ENCODE measurements at places on chromosomes 13 and 19.

GRCh38 chr13:75407473-75407872, 74.5 kb downstream of the TBC1D4 start:
- no peak for DNase-seq

DNA sequence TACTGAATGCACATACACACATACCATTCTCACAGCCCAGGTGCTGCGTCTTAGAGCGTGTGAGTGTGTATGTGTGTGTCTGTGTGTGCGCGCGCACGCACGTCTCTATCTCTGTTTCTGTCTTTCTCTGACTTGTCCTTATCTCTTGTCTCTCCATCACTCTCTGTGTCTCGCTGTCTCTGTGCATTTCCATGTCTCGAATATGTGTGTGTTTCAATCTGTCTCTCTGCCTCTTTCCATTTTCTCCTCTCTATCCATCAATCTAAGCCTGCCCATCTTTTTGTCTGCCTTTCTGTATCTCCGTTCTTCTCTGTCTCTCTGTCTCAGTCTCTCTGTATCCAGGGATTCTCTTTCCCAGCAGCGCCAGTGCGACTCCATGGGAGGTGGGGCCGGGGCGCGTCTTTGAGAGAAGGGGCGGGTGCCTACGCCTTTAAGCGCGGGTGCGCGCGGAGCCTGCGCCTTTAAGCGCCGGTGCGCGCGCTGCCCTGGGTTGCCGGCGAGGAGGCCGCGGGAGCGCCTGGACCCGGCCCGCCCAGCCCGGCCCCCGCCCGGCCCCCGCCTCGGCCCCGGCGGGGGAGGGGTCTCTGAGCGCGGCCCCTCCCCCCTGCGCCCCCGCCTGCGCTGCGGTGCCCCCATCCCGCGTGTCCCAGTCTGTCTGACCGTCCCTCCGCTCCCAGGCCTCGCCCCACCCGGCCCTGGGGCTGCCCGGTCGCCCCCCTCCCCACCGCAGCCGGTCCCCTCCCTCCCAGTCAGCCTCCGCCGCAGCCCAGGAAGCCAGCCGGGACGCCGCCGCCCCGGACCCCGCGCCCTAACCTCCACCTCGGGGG, at the start of gene LRFN3:
Gene LRFN3, plus strand, starts transcription at position 464 of the 827 bp plus-strand sequence. CDS start 3,052 bp downstream, outside the sequence.
- peak; percentile 39 for DNase-seq

- DNase-seq = no peak
Observed at GRCh38 chr13:109880371-109881346, 94.3 kb upstream of the IRS2 start.

- no peak for DNase-seq
Observed at GRCh38 chr13:47794963-47795362, 206.1 kb downstream of the SUCLA2 start.

- DNase-seq = peak; percentile 44
Observed at GRCh38 chr19:10105509-10106099, 558 bp upstream of the PPAN start.

DNA sequence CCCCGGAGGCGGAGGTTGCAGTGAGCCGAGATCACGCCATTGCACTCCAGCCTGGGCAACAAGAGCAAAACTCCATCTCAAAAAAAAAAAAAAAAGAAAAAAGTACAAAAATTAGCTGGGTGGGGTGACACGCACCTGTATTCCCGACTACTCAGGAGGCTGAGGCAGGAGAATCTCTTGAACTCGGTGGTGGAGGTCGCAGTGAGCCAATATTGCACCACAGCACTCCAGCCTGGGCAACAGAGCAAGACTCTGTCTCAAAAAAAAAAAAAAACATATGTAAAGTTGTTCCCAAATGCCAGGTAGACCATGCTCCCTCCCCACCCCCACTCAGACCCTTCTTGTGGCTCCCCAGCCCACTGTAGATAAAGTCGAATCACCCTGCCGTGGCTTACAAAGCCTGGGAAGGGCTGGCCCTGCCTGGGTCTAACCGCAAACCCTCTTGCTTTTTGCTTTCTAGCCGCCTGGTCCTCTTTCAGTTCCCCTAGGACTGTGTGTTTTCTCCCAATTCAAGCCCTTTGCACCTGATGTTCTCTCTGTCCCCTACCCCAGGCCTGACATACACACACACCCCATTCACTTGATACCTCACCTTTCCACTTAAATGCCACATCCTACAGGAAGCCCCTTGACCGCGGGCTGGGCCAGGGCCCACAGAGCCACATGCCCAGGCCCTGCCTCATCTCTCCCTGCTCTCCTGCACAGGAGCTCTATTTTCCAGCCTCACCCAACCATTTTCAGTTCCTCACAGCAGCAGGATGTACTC, 34.4 kb downstream of the MAP4K1 start:
- no peak for DNase-seq

- no peak for DNase-seq
Observed at GRCh38 chr13:99651016-99651415, 149.7 kb downstream of the TM9SF2 start.

GRCh38 chr13:30123575-30123974, 183.8 kb downstream of the KATNAL1 start:
- no peak for DNase-seq

DNA sequence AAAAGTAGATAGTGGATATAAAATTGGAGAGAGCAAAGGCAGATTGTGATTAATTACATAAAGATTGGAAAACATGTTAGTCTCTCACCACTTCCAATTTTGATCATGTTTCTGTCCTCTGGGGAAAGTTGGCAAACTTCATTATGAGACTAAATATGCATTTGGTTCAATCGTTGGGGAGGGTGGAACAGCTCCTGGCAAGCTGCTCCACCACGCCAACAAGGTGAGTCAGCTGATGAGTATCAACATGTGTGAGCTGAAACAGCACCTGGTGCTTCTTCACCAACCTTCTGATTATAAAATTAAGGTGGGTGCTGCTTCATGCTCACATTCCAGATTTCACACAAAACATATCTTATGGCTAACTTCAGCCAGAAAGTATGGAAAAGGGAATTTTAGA, 1784.6 kb downstream of the SLITRK5 start:
- DNase-seq = no peak

DNA sequence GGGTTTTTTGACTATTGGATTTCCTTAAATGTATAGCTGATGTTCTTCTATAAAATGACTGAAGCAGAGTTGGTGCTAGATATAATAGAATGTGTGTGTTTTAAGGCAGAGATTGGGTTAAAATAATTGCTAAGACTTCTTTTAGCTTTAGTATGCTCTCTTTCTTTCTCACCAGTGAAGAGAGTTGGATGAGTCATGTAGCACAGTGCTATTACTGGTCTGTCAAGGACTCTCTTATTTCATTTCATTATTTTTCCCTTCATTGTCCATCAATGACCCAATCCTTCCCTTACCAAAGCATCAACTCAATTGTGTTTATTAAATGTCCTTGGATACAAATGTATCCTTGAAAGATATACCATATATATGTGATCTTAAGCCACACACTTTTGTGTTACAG, 268.9 kb downstream of the IRS2 start:
- no peak for DNase-seq

DNA sequence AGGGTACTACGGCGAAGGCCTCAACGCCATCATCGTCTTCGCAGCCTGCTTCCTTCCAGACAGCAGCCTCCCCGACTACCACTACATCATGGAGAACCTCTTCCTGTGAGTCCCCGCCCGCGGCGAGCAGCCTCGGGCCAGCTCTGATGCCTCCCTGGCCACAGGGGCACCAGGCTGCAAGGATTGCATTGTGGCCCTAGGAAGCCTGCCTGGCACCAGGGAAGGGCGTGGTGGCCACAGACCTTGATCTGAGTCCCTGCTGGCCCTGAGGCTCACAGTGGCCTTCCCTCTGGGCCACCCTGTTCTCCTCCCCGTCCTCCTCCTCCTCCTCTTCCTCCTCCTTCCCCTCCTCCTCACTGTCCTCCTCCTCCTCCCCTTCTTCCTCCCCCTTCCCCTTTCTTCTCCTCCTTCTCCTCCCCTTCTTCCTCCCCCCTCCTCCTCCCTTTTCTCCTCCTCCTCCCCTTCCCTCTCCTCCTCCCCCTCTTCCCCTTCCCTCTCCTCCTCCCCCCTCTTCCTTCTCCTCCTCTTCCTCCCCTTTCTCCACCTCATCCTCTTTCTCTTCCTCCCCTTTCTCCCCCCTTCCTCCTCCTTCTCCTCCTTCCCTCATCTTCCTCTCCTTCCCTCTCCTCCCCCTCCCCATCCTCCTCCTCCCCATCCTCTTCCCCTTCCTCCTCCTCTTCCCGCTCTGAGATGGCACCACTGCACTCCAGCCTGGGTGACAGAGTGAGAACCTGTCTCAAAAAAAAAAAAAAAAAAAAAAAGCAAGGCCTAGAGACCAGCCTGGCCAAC, 24.4 kb upstream of the NMRK2 start:
- no peak for DNase-seq

DNA sequence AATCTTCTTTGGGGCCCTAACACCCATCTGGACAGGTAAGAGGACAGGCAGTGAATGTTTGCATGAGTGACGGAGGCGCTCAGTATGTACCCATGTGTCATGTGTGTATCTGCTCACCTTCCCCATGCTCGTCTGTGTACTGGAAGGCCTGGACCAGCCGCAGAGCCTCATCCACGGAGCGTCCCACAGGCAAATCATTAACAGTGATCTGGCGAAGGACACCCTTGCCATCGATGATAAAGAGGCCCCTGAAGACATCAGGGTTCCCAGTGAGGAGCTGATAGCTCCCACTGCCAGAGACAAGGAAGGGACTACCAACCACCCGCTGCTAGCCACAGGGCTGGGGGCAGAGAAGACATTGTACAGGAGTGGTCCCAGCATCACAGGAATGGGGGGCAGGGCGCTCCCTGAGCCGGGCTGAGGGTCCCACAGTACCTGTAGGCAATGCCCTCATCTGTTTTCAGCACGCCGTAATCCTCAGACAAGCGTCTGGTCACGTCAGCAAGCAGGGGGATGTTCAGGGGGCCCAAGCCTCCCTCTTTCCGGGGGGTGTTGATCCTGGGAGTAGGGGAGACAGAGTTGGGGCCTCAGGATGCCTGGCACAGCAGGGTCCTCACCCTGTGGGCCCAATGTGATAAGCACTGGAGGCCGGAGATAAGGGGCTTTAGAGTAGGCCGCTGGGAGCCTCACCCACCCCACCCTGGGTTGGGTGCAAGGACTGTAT, 1.7 kb downstream of the PRDX2 start:
- no peak for DNase-seq

GRCh38 chr13:88908961-88909441, 1237.8 kb downstream of the SLITRK5 start:
- no peak for DNase-seq

- no peak for DNase-seq
Observed at GRCh38 chr19:45333609-45334303, 6.8 kb upstream of the KLC3 start.

DNA sequence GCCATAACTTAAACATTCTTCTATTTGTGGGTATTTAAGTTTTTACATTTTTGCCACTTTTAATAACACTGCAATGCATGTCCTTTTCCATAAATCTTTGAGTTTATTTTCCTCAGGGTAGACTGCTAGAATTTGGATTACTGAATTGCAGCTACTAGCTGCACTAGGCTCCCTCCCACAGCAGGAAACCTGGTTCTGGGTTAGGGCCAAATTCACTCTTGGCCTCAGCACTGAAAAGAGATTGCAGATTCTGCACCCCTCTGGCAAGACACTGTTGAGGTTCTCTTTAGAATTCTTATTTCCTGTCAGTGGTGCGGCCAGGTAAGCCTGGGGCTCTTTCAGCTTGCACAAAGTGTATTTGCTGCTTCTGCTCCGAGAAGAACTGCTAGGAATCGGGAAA, 155.7 kb downstream of the ENOX1 start:
- no peak for DNase-seq

DNA sequence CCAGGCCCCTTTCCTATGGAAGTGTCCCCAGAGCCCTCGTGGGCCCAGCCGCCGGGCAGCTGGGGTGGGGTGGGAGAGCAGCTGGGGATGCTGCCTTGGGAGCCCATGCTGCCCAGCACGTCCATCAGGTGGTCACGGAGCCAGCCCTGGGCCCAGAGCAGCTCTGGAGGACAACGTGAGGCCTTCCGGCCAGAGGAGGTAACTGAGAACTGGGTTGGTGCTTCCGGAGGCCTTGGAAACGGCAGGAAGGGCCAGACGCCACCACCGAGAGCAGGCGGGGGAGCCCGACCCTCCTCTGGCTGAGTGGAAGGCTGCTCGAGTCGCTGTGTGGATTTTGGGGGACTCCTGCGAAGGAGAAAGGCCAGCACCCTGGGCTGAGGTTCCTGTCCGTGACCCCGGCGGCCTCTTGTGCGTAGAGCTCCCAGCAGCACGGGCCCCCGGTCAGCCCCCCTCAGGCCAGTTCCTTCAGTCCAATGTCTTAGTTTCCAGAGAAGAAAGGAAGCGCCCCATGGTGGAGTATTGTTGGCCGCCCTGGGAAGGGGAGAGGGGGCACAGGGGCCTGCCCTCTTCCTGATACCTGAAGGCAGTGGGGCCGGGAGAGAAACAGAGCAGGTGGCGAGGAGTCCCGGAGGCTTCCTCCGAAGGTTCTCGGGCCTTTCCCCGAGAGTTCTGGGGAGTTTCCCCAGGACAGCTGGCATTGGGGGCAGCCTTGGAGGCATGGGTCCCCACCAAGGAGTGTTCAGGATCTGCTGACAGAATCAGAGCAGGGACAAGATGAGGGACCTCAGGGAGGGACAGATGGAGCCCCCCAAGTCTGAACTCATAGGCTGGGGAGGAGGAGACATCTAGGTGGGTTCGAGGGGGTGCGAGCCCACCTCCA, 68.8 kb downstream of the MLLT1 start:
- no peak for DNase-seq

DNA sequence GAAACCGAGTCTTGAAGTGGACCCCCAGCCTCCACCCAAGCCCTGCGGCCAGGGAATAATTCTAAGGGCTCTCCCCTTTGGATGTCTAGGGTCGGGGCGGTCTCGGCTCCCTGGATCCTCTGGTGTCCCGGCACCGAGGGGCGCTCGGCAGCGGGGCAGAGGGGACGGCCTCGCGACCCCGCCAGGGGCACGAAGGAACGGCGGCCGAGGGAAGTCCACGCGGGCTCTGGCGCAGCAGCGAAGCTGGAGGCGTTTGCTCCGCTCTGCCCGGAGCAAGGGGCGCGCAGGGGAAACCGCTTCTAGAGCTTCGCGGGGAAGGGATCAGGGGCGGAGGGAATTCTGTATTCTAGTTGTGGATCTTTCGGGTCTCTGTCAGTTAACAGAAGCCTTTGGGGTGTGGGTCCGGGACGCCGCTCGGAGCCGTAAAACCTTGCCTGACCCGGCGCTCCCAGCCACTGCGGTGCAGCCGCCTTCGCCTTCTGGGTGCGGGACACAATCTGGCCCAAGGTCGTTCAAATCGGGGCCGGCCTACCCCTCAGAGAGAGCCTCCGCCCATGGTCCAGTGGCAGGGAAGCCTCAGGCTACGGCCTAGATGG, 118.2 kb downstream of the KCNRG start:
- DNase-seq = no peak
